Fibroblast of the conjunctiva (primary cell): ENCODE measurements at places on chromosomes 5 and 9.

DNA sequence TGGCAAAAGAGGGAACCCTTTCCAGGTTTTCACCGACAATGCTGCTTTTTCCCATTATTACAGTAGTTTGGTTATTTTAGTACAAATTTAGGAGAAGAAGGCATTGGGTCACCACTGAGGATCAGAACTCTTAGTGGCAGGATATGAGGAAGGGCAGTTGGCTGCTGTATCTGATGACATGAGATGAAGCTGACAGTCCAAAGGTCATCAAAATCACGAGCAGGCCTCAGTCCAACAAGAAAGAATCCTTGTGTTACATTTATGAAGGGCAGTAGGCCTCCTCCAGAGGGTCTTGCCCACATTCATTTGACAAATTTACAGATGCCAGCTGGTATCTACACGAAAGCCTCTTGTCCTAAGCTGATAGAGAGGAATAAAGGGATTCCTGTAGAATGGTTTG lies 49.5 kb upstream of the COL15A1 start:
- no peak for DNase-seq

GRCh38 chr5:73838901-73839300 lies 212.9 kb downstream of the ARHGEF28 start:
- no peak for DNase-seq

DNA sequence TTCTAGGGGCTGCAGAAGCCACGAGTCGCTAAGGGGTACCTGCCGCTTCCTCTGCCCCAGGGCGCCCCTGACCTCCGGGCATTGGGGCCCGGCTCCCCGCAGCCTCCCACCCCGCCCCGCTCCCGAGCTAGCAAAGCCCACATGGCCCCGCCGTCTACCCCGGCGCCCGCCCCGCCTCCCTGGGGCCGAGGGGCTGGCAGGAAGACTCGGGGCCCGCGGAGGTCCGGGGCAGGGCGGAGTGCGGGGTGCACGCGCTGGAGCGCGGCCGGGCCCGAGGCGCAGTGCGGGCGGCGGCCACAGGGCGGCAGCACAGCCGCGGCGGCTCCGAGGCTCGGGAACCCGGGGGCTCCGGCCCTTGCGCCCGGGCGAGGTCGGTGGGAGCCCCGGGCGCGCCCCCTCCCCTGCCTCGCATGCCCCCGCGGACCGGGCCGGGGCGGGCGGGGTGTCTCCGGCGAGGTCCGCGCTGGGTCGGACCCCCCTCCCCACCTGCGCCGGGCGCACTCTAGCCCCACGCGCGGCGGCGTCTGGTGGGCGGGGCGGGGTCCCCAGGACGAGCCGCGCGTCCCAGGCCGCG lies 6.7 kb downstream of the NRARP start:
- DNase-seq = no peak

DNA sequence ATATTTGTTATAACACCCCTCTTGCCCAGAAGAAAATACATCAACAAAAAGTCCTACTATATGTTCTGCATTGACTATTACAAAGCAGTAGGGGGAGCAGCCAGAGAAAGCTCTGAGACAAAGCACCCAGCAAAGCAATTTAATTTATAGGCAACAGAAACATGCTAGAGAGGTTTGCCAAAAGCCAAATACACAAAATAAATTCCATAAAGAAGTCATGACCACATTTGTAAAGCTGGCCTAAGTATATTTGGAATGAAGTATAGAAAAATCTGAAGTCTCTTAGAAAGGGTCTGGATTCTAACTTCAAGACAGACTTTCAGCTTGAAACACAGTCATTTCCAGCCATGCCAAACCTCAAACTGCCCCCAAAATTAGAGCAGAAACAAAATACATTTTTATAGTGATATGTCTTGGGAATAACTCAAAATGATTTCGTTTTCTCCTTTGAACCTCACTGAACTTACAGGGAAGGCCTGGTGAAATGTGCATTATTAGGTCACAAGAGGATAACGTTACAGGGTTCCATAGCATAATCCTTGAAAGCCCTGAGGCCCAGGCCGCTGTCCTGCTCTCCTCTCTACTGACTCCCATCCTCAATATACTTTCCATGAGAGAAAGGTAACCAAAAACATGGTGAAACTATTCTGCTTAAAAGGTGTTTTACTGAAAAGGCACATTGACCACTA lies 451.8 kb downstream of the RAB3C start:
- peak; percentile 69 for DNase-seq

- DNase-seq = no peak
Measured at GRCh38 chr5:138949988-138950387, 74.9 kb upstream of the LRRTM2 start.

- DNase-seq = peak; percentile 18
Measured at GRCh38 chr5:124342584-124342983, 403.9 kb downstream of the ZNF608 start.

DNA sequence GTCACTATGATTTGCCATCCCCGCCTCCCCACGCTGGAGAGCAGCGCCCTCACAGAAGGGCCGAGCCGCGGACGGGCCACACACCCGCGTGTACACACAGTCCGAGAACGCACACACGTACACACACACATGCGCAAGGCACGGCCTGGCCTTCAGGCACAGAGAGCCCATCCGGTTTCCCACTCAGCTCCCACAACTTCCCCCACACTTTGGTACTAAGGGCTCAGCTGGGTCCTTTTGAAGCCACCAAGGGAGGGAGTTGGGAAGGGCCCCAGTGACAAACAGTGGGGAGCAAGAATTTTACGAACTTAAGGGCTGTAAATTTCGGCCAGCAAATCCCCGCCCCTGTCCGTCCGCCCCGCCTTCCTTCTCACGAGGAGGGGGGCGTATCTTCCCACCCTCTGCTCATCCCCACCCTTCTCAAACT lies 133.3 kb upstream of the HAND1 start:
- DNase-seq = no peak

DNA sequence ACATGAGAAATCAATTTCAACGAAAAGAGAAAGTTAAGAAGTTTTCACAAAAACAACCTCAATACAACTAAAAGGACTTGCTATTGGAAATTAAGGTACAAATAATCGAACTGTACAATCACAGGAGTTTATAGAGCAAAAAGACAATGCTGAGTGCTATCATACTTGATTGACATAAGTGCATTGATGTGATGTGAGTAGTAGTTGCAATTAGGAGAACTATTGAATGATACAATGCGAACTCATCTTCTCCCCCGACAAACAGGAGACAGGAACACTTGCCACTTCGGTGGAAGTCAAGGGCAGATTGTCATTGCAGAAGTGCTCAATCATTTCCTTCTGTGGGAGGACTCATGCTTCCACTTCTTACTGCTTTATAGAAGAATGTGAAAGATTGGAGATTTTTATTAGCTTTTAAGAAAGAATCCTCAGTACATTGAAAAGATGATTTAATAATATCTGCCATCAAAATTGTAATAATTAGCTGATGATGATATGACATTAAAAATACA lies 276.6 kb upstream of the MPDZ start:
- DNase-seq = no peak

DNA sequence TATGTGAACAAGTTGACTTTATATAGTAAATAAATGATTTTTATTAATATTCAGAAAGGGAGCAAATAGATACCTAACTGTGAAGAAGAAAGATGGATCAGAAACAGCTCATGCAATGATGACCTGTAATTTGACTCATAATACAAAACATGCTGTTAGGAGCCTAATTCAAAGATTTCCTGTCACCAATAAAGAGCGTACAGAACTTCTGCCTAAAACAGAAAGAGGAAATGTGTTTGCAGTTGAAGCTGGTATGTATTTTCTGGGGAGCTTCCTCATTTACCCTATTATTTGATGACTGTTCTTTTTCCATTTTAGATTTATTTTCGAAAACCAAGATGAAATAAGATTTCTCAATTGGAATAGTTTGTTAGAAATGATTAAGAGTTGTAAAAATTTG lies 11.4 kb downstream of the YTHDC2 start:
- DNase-seq = no peak

- DNase-seq = no peak
Measured at GRCh38 chr9:115046199-115046598, 71.8 kb downstream of the TNC start.

DNA sequence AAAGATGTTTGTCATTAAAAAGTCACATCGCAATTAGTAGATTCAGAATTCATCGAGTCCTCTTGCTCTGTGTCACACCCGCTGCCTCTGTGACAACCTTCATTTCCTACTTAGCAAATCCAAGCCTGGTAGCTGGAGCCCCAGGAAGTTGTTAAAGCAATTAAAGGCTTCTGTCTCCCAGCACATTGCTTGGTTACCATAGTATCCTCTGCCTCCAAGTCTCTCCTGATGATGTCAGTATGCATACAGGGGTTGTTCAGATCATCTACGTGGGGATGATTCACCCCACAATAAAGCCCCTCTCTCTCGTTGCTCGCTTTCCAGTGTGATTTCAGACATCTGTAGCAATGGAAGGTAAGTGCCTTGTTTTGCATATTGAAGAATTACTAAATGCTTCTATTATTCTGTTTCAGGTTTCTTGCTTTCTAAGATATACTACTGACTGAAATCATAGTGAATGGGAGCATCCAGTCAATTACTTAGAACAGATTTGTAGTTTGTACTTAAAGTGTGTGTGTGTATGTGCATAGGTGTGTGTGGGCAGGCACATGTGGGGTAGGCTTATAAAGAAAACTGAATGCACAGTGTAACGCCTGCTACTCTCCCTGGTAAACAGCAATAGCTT lies 52.9 kb downstream of the PAM start:
- peak; percentile 37 for DNase-seq

DNA sequence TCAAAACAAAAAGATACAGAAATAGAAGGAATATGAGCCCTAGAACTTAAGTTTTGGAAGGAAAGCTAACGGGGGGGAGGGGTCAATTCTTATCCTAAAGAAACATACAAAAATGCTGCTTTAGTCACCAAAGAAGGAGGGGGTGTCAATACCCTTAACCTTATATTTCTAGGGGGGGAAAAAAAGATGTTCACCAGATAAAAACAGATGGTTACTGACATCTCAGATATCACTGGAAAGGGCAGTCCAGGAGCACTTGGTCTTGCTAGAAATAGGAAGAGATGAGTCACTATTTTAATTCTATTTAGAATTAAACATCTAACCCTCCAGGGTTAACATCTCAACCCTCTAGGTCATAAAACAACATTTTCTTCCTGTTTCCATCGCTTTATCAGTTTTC lies 1.7 kb downstream of the DIAPH1 start:
- no peak for DNase-seq

GRCh38 chr5:55720188-55720703 lies 8.1 kb upstream of the SLC38A9 start:
- no peak for DNase-seq

DNA sequence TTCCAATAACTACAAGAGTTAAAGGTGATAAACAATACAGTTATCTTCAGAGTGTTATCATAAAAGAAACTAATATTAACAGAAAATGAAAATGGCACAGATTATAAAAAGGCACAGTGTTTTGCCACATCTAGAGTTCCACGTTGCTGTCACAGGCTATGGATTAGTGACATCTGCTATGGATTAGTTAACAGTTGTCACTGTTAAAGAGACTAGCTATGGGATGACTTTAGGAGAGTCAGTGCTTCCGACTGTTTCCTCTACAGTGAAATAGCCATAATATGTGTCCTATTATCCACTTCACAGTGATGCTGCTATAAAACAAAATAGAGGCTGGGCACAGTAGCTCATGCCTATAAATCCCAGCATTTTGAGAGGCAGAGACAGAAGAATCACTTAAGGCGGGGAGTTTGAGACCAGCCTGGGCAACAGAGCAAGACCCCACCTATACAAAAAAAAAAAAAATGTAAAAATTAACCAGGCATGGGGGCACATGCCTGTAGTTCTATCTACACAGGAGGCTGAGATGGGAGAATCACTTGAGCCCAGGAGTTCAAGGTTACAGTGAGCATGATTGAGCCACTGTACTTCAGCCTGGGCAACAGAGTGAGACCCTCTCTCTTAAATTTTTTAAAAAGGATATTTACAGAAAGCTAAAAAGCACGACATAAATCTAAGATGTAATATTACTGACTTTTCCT lies 19.7 kb downstream of the MAPKAP1 start:
- no peak for DNase-seq

- DNase-seq = no peak
Measured at GRCh38 chr5:150305557-150305956, 2.9 kb upstream of the ARSI start.

DNA sequence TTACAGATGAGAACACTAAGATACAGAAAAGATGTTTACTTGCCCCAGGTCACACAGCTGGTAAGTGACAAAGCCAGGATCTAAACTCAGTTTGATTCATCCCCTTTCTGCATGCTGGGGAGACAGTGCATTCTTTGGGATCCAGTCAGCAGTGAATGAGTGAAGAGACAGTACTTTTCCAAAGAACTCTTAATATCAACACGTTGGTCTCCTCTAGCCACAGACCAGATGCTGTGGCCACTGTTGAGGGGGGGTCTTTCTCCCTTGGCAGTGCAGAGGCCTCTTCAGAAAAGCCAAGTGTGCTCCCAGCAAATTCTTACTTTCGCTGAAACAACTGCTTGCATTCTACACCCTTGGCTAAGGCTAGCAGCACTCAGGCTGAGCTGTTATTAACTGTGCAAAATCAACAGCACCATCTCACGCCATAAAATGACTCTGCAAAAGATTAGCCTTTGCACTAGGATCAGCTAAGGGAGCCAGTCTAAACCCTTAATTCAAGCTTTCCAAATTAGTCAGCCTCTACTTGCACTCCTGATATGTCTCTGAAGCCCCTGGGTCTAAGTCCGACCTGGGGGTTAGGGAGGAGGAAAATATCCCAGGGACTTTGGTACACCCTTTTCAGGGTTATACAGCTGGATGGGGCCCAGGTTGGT lies 4.8 kb upstream of the TMEM171 start:
- DNase-seq = peak; percentile 24

GRCh38 chr5:169837686-169838085 lies 142.6 kb downstream of the INSYN2B start:
- no peak for DNase-seq

DNA sequence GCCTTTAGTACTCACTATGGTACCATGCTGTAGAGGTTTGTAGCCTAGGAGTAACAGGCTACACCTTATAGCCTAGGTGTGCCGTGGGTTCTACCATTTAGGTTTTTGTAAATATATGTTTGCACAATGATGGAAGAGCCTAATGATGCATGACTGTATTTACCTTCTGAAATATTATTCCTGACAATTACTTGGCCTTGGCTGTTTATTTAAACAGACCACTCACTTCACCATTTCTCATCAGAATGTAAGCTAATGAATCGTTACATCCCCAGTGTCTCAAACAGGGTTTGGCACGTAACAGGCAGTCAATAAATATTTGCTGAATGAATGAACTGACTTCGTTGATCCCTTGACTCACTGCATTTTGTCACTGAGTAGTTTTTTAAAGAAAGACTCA lies 93.1 kb downstream of the MED27 start:
- no peak for DNase-seq
